HEK293T (cell line): ENCODE measurements at places on chromosomes 11 and 22.

DNA sequence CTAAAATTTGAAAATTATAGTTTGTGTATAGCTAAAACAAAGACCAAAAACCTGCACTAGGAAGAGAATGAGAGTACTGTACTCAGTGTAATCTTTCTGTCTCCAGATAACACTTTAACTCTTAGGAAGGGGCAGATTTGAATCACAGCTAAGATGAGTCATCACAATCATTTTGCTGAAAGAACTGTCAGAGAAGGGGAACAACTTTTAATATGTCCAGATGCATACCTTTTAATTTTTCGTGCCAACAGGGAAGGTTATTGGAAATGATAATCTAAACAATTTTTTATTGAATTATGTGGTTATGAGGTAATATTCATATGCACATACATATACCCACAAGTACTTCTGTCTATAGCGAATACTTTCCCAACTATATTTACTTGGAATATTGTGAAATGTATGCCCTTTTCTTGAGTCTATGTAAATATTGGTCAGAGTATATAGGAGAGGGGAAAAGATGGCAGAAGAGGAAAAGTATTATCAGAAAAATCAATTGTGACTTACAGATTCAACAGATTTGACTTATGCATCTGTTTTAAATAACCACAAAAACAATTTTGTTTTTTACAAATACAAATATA is 51.1 kb upstream of the MUC15 start:
- no peak for DNase-seq

- peak; percentile 71 for DNase-seq
Measured at GRCh38 chr22:25081409-25081824, 118.2 kb upstream of the CRYBB3 start.

DNA sequence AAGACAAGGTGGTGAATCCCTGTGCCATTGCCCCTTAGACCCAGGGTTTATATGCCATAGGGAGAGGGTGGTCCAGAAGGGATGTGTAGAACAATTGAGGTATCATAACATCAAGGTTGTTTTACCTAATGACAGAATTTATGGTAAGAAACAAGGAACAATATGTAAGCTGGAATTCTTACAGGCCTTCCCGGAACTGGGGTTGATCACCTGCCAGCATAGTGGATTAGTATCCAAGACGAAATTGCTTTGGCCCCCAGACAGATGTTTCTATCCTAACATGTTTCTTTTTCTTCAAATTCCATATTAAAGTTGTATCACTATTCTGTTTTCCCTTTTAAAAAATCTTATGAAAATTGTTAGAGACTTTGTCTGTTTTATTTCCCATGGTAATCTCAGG is 343.8 kb upstream of the ANO3 start:
- DNase-seq = no peak

GRCh38 chr11:12249590-12250260 is 127.6 kb upstream of the PARVA start:
- no peak for DNase-seq

DNA sequence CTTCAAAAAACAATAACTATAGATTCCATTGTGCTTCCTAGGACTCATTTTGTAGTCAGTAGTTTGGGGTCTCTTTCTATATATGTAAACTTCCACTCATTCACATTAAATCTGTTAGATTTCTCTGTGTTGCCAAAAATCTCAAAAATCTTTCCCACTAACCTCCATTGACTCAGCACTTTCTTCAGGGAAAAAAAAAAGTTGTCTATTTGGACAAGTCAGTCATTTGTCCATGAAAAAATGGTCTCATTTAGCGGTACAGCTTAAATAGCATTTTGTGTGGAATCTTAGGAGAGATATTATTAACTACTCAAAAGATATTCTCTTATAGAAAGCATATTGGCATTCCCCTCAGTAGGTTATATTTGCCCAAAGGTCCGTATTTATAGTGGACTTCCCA is 81.9 kb downstream of the PPP2R1B start:
- no peak for DNase-seq

DNA sequence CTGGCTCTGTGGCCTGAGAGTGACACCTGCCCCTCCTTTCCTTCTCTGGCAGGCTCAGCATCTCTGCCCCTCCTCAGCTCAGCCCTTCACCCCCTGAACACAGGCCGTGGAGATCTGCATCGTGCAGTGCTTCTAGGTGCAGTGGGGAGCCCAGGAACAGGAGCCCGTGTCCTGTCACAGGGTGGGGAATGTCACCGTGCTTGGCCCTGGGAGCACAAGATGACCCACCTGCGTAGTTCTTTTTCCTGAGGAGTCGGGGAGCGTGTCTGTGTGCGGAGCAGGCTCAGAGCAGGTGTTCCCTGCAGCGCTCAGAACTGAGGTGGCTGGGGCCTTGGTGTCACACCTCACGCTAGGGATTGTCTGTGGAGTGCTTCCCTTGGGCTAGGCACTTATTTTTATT is 10.6 kb downstream of the TBC1D22A start:
- DNase-seq = no peak

GRCh38 chr11:40716344-40717130 is 742.9 kb downstream of the LRRC4C start:
- DNase-seq = no peak

- DNase-seq = no peak
Measured at GRCh38 chr11:9681583-9682372, 17.9 kb downstream of the SWAP70 start.

DNA sequence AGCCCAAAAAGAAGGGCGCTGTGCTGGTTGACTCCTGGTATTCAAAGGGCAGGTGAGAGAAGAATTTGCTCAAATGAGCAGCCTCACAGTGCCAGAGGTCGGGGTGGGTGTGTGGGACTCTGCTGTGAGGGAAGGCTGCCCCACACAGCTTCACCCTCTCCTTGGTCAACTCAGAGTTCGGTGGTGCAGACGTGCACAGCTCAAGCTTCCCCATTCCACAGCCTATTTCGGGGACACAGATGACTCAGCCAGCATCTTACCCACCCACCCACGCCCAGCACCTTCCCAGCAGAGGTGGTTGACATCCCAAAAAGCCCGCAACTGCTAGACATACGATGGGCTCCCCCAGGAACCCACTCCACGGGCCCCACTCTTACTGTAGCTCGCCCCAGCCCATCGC is 46.5 kb upstream of the CCND1 start:
- no peak for DNase-seq

DNA sequence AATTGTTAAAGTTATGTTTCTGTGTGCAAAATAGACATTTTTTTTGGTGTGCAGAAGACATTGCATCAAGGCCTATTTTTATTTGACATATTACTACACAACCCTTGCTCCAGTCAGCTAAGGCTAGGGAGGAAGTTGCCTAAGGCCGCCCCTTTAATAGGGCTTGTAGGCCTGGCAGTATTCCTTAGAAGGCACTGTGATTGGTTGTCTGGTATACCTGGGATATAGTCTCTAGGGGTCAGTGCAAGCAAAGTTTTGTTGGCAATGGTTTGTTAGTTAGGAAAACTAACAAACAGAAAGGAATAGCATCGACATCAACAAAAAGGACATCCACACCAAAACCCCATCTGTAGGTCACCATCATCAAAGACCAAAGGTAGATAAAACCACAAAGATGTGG is 16.9 kb downstream of the CCDC15 start:
- DNase-seq = no peak

DNA sequence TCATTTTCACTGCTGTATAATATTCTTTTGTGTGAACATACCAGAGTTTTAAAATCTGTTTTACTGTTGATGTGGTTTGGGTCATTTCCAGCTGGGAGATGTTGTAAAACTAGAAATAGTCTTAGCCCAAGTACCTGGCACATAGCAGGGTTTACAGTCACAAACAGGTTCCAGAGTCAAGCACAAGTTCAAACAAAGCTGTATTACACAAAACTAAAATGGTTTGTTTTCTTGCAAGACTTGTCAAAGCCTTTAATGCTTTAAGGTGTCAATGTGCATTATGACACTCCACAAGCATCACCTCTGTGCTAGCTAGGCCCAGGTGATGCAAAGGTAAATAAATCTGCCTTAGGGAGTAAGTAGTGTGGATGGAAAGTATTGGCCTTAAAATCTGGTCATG is 379.1 kb downstream of the MN1 start:
- DNase-seq = no peak

GRCh38 chr22:50710886-50711285 is 27.1 kb upstream of the ACR start:
- no peak for DNase-seq

- no peak for DNase-seq
Measured at GRCh38 chr11:8261291-8261690, 2.4 kb downstream of the LMO1 start.

- no peak for DNase-seq
Measured at GRCh38 chr11:88169471-88169870, 5.8 kb downstream of the RAB38 start.

GRCh38 chr11:3971756-3972404 is 116.4 kb downstream of the STIM1 start:
- DNase-seq = no peak

DNA sequence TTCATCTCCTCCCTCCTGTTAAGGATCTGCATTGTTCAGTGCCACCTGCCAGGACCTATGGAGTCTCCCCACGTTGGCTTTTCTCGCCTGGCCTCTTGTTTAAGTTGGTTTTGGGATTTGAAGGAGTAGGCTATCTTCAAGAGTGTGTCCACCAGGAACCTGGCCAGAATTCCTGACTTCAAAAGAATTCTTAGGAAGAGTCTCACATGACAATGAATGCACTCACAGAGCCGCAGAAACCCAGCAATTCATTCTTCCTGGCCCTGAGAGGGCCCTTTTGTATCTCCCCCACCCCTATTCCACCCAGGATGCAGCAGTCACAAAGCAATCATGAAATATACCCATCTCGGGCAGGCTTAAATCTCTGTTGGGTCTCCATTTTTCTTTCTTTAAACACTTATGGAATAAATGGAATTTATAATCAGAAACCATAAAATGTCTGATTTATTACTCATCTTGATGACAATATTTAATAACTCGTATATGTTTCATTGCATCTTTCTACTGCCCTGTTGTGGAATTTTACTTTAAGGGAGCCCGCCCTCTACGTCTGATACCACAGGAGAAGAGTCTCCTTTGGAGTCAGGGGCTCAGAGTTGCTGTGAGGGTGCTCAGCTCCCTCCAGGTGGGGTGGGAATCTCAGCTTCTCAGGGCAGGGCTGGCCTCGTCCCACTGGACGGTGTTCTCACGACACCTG is 507.0 kb downstream of the NTM start:
- no peak for DNase-seq

- DNase-seq = no peak
Measured at GRCh38 chr22:43811777-43812148, 342 bp downstream of the EFCAB6 start.

- DNase-seq = no peak
Measured at GRCh38 chr11:111526501-111526900, 11.9 kb downstream of the HOATZ start.

- DNase-seq = no peak
Measured at GRCh38 chr11:13137844-13138301, 128.8 kb downstream of the RASSF10 start.

- DNase-seq = no peak
Measured at GRCh38 chr22:28328756-28329155, 350.9 kb downstream of the TTC28 start.

- no peak for DNase-seq
Measured at GRCh38 chr11:19939415-19939929, 220.8 kb downstream of the DBX1 start.

DNA sequence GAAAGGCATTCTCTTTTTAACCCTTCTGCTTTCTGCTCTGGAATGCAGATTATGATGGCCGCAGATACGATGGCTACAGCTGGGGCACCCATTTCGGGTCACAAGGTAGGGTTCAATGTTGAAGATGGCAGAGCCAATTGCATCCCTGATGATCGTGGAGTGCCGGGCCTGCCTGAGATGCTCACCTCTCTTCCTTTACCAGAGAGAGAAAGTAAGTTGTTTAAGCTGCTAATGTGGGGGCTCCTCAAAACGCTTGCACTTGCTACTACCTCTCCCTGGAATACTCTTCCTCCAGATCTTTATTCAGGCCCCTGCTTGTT is 50.8 kb upstream of the PRDM11 start:
- DNase-seq = no peak
